NCI-H146 (cell line): ENCODE measurements at places on chromosomes 3 and 15.
A peak's percentile ranks its signal among the peaks of the same experiment; 100 is the strongest.

GRCh38 chr3:158732856-158733200 lies 571 bp upstream of the RARRES1 start:
- no peak for DNase-seq

DNA sequence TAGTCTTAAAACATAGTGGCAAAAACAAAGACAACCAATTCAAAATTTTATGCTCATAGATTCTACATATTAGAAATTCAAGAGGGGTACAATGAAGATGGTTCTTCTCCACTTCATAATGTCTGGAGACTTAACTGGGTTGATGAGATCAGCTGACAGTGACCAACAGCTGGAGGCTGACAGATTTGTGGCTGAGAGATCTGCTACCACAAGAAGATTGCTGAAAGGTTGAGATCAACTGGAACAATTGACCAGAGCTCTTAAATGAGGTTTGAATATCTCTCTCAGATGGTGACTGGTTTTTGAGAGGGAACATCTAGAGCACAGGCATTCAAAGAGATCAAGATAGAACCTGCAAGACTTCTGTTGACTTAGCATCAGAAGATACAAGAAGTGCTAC lies 254.1 kb upstream of the ARPP21 start:
- no peak for DNase-seq

GRCh38 chr3:27696906-27697305 lies 25.2 kb downstream of the EOMES start:
- no peak for DNase-seq

GRCh38 chr3:67521053-67521646 lies 133.3 kb downstream of the SUCLG2 start:
- DNase-seq, result no peak

DNA sequence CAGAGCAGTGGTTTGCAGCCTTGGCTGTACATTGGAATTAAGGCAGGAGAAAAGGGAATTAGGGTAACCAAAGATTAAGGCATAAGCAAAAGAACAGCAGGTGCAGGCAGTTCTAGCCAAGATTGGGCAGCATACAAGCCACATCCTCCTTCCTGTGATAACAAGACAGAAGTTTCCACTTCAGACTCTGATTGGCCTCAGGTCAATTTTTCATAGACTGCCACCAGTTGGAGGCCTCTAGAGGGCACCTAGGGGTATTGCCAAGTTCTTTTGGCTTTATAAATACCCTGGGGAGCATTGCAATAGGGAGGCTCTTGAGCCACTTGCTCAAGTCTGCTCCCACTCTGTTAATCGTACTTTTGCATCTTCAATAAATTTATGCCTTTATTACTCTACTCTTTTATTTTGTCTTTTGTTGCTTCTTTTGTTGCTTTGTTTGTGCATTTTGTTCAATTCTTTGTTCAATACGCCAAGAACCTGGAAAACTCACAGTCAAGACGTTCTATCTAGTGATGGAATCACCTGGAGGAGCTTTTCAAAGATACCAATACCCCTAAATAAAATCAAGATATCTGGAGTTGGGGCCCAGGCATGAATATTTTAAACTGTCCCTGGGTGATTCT lies 32.2 kb upstream of the FMN1 start:
- no peak for DNase-seq

GRCh38 chr3:133945381-133946095 lies 49.9 kb upstream of the RAB6B start:
- DNase-seq, result no peak

GRCh38 chr3:308597-309321 lies 112.2 kb downstream of the CHL1 start:
- no peak for DNase-seq

- DNase-seq, result no peak
Observed at GRCh38 chr3:133745981-133746711, at the start of gene TF. Gene TF (plus strand): TSS chr3:133746393. CDS start chr3:133746441, 48 bp downstream.

GRCh38 chr3:183339461-183340086 lies 86.5 kb downstream of the B3GNT5 start:
- DNase-seq, result no peak

DNA sequence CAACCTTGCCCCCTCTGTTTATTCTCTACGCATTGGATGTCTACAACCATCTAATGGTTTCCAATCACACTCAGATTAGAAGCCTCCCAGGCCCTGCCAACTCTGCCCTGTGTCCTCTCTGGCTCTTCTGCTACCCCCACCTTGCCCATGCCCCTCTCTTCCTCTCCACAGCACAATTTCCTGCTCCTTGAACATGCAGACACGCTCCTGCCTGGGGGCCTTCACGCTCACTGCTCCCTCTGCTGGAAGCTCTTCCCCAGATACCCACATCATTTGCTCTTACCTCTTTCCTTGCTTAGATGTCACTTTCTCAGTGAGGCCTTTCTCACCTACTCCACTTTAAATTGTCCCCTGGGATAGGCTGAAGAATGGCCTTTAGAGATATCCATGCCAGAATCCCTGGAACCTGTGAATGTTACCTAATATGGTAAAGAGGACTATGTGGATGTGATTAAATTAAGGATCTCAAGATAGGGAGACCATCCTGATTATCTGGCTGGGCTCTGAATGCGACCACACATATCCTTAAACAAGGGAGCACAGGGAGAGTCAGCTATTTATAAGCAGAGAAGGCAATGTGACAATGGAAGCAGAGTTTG lies 9.9 kb downstream of the KY start:
- DNase-seq, result peak; percentile 77

GRCh38 chr3:24428481-24428880 lies 66.2 kb downstream of the THRB start:
- DNase-seq, result no peak

DNA sequence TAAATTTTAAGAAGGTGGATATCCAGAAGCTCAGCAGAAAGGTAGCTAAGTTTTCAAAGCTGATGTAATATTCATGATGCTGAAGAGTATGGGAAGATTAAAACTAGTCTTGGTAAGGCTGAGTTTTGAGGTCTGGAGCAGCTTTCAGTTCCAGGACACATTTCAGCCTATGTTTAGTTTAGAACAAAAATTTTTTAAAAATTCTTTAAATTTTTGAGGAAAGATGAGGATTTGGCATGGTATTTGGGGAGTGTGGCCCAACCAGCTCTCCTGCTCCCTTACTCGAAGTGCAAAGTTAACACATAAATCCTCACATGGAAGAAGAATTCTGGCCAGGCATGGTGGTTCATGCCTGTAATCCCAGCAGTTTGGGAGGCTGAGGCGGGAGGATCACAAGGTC lies 1039.1 kb downstream of the NAALADL2 start:
- DNase-seq, result no peak

DNA sequence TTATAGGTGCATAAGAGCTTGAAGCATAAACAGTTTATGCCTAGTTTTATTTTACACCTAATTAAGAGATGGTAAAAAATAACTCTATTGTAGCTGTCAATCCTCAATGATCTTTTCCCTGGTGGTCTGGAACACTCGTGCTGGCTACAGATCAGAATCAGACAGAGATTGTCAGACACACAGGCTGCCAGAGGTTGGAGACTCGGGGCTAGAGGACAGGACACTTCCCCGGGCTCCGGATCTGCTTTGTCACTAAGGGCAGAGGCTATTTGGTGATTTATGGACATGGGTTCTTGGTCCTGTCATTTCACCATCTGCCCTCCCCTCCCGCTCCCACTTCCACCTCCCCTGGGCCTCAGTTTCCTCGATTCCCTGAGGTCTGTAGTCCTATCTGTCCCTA lies 16.5 kb upstream of the FAM174B start:
- no peak for DNase-seq

DNA sequence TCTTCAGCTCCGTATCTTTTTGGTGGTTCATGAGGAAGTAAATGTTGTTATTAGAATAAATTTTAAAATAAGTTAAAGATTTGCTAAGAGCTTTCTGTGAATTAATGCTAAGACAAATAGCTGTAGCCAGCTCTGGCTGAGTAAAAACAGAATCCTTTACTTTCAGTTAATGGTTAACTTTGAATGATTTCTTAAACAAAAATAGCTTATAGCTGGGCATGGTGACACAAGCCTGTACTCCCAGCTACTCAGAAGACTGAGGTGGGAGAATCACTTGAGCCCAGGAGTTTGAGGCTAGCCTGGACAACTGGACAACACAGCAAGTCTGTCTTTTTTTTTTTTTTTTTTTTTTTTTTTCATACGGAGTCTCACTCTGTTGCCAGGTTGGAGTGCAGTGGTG lies 25.0 kb downstream of the TCAIM start:
- DNase-seq, result no peak

DNA sequence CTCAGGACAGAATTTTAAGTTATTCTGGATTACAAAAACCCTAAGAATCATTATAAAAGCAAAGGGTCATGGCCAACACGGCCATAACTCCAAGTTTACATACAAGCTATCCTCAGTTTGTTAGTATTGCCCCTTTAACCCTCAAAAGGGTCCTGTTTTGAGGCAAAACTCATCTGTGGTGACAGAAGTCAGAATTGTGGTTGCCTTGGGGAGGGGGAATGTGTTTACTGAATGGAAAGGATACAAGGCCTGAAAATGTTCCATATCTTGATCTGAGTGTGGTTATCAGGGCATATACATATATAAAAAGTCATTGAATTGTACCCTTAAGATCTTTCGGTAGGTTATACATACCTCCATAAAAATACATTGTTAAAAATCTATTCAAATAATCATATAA lies 2.1 kb downstream of the SFMBT1 start:
- no peak for DNase-seq

DNA sequence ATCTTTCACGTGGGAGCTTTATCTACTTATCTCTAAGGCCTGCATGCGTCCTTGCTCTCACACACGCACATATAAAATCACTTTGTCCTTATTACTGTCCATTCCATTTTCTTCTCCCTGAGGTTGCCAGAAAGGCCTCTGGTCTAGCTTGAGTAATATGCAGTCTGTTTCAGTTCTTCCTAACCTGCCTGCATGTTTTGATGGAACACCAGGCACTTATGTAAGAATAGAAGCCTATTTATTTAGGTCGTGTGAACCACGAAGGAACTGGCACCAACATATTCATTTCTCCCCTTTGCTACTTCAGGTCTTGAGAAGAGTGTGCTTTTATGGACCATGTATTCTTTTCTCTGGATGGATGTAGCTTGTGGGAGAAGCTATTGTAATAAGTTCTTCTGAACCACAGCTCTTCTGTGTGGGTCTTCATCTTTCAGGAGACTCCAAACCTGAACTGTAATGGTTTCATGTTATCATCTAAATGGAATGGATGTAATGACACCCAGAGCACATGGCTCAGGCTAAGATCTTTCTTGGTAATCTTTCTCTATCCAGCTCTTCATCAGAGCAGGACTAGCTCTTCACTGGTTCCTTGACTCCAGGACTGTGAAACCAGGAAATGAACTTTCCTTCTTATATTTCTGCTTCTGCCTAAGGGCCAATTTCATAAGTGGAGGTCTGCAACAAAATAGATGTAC lies 53.8 kb downstream of the UBE2E2 start:
- no peak for DNase-seq

DNA sequence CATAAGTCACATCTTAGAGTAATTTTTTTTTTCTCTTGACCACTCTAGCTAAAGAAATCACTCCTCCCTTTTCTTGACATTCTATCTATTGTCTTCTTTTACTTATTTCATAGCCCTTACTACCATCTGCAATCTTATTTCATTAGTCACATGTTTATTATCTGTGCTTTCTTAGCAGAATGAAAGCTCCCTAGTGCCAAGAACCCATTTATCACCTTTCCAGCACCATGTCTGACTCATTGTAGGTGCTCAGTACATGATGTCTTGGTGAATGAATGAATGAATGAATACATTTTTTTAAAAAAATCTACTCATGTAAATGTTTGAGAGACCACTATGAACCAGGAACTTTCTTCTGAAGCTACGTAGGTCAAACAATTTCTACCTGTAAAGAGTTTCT lies 157.2 kb downstream of the CADPS start:
- DNase-seq, result no peak

DNA sequence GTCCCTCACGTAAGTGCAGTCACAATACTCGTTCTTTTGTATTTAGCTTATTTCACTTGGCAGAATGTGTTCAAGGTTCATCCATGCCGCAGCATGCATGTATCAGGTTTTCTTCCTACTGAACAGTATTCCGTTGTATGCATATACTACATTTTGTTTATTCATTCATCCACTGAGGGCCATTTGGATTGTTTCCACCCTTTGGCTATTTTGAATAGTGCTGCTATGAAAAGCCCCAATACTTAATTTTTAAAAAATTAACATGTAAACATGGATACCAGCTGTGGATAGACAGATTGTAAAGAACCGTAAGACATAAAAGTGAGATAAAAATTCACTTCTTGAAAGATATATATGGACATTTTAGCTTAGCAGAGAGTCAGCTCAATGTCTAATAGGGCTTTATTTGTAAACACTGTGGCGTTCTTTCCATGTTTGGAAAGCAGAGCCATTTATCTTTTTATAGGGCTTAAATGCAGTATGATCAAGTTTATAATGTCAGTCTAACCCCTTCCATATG lies 115.9 kb downstream of the VPS8 start:
- no peak for DNase-seq

GRCh38 chr3:41900265-41900664 lies 61.6 kb downstream of the ULK4 start:
- DNase-seq, result no peak

DNA sequence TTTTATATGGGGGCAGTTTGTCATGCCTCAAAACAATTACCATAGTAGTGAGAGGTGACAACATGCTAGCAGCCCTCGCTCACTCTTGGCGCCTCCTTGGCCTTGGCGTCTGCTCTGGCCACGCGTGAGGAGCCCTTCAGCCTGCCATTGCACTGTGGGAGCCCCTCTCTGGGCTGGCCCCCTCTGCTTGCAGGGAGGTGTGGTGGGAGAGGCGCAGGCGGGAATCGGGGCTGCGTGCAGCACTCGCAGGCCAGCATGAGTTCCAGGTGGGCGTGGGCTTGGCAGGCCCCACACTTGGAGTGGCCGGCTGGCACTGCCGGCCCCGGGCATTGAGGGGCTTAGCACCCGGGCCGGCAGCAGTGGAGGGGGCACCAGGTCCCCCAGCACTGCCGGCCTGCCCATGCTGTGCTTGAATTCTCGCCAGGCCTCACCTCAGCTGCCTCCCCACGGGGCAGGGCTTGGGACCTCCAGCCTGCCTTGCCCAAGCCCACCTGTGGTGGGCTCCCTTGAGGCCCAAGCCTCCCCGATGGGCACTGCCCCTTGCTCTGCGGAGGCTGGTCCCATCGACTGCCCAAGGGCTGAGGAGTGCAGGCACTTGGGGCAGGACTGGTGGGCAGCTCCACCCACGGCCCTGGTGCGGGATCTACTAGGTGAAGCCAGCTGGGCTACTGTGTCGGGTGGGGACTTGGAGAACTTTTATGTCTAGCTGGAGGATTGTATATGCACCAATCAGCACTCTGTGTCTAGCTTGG lies 38.8 kb upstream of the EIF5A2 start:
- no peak for DNase-seq

GRCh38 chr15:49331951-49332350 lies 91.1 kb upstream of the FGF7 start:
- DNase-seq, result no peak

DNA sequence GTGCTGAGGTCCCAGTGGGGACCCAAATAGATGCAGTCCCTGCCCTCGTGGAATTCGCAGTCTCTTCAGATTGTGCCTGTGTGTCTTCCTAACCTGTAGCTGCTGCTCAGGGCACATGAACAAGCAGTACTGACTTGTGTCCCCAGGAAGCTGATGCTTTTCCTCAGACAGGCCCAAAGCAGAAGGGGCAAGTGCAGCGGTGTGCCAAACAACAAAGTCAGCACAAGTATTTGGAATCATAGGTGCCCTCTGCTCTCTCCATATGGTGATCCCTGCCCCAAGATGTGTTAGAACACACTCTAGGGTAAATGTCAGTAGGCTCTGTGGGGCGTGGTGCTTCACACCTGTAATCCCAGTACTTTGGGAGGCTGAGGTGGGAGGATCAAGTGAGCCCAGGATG lies 21.9 kb downstream of the BHLHE40 start:
- DNase-seq, result no peak

- DNase-seq, result no peak
Observed at GRCh38 chr3:168645180-168645579, 549.5 kb upstream of the GOLIM4 start.
